NCI-H1105 treated with DMSO at 0.1 percent for 48 hours (cell line): ENCODE measurements at places on chromosomes 5 and 9.
A peak's percentile ranks its signal among the peaks of the same experiment; 100 is the strongest.

GRCh38 chr5:1343315-1343751 lies 1.6 kb downstream of the CLPTM1L start:
- no peak for DNase-seq

DNA sequence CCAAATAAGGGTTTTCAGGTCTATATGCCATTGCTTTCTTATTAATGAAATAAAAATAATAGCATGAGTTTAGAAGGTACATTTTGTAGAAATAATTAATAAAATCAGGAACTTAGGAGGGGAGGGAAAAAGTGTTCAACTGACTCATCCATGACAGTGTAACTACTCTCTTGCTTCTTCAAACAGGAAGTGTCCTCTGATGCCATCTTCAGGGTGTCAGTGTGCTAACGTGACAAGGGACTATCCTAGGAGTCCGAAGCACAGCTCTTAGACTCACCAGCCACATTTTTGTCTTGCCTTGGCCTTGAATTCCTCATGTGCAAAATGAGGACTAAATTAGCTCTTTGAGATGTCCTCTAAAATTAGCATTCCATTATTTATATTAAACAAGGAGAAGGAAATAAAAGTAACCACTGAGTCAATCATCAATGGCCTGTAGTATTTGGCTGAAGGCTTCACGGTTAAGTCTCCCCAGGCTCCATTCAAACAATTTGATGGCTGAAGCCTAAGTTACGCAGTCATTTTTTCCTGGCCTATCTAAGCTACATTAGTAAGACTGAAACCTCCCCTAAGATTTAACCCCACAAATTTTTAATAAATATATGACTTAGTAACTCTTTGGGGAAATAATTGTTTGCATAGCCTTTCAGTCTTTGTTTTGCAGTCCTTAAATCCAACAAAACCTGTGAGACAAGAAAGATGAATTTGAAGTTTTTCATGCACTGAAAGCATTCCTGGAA lies 151.1 kb downstream of the ARL15 start:
- no peak for DNase-seq

DNA sequence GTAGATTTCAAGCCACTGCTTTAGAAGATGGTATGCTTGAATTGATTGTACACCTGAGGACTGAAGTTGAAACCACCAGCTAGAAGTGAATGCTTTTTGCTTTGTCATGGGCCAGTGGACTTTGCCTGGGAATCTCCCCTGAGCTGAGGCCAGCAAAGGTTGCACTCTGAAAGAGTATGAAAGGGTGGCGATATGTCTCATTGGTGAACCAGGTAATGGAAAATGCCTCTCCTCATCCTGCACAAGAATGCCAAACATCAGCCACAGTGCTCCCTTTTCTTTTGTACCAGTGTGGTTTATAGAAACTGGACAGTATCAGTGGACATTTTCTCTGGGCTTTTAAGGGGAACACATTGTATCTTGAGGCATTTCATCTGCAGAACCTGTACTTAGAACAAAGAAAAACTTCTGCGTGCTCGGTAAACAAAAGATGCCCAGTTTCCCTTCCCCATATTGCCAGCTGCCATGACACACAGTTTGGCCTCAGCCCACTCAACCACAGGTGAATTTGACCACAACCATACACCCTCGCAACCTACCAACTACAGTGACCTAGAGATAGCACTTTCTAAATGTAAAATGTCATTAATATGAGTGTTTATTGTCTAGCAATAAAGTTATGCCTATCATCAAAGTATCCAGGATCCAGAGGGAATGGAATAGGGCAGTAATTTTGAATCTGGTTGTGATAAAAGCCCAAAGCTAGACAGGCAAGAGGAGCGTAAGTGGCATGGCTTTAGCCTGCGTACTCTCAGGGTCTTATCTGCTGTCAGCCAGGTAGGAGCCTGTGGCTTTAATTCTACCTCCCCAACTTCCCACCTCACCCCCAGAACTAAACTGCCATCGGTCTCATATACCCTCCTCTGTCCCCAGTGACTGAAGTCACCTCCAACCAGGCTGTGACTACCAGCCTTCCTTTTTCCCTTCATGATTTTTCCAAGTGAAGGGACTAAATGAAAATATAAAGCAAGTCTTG lies 79.5 kb upstream of the LHFPL2 start:
- no peak for DNase-seq

GRCh38 chr9:105447386-105447813 lies 434 bp upstream of the FSD1L start:
- DNase-seq = no peak

DNA sequence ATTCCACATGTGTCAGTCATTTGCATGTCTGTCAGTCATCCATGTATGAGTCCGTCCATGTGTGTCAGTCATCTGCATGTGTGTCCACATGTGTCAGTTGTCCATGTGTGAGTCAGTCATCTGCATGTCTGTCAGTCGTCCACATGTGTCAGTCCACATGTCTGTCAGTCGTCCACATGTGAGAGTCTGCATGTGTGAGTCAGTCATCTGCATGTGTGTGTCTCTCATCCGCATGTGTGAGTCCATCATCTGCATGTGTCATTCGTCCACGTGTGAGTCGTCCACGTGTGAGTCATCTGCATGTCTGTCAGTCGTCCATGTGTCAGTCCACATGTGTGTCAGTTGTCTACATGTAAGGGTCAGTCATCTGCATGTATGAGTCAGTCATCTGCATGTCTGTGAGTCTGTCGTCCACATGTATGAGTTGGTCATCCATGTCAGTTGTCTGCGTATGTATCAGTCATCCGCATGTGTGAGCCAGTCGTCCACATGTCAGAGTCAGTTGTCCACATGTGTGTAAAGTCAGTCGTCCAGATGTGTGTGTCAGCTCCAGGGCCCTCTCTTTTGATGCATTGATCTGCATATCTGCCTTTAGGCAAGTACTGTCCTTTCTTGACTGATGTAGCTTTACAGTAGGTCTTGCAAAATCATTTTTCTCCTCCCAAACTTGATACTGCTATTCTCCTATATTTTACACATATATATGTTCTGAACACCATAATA lies 72.5 kb upstream of the CACNA1B start:
- DNase-seq = no peak

DNA sequence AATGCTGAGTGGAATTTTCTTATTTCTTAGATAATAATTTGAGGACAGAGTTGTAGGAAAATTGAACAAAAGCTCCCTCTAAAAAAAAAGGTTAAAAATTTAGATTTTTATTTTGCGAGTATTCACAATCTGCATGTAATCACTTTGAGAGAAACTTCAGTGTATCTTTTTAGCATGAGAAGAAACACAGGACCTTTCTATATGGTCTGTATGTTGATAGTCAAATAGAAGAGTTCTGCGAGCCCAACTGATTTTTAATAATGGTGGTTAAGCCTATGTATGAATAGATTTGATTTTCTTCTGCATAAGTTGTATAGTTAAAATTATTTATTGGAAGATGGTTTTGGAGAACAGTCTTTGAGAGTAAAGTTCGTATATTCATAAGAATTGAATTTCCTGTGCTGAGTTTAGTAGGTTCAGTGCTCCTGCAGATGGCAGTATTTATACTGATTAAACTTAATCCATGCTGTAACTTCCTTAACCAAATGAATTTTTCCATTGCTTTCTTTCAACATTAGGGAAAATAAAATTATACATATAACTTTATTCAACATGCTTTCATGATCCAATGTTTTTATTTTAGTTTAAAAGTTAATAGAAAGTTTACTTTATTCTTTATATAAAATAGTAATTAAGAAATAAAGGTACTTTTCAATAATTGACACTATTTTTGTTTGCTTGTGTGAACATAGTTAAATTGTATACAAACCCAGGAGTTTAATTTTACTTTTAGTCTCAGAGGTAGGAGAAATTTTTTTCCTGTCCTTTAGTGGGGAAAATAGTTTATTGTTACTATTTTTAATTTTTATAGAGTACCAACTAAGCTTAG lies 19.6 kb downstream of the TCERG1 start:
- DNase-seq = no peak

DNA sequence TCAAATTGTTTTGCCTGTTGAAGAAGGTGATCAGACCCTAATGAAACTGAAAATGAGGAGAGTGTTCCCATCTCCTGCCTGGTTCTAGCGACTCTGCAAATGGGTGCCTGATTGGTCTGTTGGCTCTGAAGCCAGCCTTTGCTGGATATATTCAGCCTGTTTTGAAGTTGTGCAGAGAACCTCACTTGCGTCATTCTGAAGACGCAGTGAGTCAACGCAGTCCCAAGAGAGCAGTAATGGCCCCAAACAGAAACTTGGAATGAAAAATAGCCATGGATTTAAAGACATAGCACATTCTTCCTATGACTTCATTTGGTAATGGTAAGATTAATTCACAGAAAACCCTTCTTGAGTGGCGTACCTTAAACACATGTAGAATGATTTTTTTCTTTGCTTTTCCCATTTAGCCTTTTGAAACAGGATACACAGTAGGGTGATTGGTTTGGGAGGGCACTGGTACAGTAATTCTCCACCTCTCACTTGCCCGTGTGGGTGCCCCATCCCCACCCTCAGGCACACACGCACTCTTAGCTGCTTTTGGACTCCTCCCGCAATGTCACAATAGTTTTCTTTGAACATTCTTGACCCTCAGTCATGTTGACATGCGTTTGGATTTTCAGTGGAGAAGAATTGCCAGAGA lies 54.1 kb upstream of the ABL1 start:
- DNase-seq = no peak

DNA sequence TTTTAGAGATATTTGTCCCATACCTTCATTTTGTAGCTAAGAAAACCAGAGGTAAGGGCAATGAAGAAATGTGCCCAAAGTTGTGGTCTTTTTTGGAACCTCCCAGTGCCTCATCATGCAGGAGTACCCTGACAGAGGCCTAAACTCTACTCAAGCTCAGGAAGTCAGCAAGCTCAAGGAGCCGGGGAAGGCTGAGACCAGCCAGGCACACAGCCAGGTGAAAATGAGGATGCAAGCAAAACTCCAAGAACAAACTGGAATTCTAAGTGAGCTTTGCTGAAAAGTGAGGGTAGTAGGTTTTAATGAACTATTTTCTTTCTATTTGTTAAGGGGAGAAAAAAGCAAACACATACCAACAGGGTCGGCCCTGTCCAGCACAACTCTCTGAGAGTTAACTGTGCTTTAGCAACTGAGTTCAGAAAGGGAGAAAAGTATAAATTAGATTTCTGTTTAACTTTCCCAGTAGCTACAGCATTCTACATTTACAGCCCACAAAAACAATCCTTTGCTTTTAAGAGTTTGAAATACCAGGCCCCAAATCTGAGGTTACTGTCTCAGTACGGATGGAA lies 146.4 kb downstream of the GNAQ start:
- no peak for DNase-seq

DNA sequence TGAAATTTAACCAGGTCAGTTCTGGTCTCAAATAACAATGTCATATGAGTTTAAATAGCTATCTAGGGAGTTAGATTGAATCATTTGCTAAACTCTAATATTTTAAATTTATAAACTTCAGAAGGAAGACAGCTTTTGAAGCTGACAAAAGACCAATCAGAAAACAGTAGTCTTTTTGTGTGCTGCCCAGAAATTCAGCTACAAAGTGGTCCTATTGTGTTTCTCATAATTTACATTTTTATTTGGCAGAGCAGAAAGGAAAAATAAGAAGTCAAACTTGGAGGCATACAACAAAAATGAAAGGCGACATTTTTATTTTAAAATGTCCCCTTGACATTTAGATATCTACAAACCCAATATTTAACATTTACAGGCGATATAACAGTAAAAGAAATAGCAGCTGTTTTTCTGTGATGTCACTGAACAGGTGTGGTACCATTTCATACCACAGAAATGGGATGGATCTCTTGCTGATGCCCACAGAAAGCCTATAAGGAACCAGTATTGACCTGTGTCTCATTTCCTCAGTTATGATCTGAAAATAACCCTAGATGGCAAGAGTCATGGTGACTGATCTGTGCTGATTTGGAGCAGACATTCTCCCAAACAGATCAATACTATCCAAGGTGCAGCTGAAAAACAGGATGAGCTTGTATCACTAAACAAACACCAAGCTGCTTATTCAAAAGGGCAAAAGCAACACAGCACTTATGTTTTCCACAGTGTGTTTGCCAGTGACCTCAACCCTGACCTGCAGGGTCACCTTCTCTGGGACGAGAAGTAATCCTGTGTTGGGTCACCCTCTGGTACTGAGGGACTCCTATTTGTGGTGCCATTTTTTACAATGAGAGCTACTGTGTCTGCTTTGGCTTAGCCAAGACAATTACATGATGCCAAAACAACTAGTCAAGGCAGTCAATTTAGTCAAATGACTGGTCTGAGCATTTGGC lies 3.6 kb upstream of the FST start:
- no peak for DNase-seq

DNA sequence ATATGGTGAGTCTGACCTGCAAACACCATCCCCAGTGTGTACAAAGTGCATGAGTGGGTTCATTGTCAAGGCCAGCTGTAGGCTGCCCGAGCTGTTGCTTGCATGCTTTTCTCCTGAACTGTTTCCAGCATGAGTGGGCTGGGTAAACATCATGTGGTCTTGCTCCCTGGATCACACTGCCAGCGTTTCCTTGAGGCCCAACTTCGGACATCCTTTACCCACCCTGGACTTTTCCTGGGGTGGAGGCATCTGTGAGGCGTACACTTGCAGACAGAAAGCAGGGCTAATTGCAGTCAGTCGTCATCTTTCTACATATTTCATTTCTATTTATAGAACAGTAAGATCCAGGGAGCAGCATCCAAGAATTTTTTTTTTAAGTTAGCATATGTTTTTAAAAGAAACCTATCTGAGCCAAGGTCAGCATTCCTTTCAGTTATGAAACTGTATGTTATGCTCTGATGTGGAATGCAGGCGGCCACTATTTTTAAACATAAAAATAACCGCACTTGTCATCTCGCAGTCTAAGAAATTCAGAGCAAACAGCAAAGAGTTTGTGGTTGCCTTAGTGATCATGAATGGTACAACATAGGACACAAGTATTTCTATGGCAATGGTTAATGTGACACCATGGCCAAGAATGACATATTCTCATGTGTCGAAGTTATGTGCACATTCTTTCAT lies 106.5 kb upstream of the DMRT1 start:
- no peak for DNase-seq

GRCh38 chr9:124124729-124125650 lies 113.4 kb downstream of the LHX2 start:
- peak; percentile 59 for DNase-seq

GRCh38 chr9:79880626-79881025 lies 308.9 kb downstream of the TLE4 start:
- no peak for DNase-seq

GRCh38 chr5:54621709-54622108 lies 104.2 kb downstream of the SNX18 start:
- no peak for DNase-seq

GRCh38 chr9:124869466-124869985 lies 7.6 kb downstream of the ARPC5L start:
- DNase-seq = no peak

GRCh38 chr9:7607421-7607820 lies 192.2 kb downstream of the DMAC1 start:
- DNase-seq = no peak

DNA sequence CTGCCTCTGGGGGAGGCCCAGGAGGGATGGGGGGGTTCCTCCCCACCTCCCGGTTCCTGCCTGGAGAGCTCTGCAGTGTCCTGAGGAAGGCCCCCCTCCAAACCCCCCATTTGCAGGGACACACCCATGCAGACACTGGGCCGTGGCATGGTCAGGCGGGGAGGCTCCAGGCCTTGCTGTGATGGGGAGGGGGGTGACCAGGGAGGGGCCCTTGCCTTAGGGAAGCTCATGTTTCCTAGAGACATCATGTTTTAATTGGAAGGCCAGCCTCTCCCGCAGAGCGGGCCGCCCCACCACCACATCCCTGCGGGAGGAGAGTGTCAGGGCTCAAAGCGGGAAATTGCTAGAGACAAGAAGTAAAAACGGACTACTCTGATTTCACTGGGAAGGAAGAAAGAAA lies 12.0 kb downstream of the PRRX2 start:
- DNase-seq = no peak
